CD4-positive, alpha-beta T cell treated with Interleukin-10 for 1 hour (primary cell): ENCODE measurements at places on chromosomes 2 and 18.
A peak's percentile ranks its signal among the peaks of the same experiment; 100 is the strongest.

DNA sequence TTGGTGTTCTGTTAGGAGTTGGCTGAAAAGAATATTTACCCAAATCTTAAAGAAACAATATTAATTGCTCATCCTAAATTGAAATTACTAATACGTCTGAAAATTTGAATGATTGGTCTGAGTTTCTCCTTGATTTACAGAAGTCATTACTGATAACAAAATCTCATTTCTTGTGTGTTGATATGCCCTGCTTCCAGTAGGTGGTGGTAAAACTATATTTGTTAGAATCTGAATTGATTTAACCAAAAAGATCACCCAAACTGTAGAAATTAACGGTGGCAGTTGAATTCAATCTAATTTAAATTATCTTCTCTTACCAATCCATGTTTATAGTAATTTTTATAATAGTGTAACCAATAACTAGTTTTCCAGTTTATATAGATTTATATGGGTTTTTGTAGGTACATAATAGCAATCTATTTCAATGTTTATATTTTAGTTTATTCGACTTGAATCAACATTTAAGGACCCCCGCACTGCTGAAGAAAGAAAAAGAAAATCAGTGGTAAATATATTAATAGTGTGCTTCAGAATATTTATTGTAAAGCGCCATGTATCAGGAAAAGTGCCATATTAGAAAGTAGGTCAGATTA, 38.3 kb downstream of the PAPOLG start:
- peak; percentile 53 for DNase-seq

GRCh38 chr2:154554046-154554445, 144.4 kb upstream of the KCNJ3 start:
- no peak for DNase-seq

DNA sequence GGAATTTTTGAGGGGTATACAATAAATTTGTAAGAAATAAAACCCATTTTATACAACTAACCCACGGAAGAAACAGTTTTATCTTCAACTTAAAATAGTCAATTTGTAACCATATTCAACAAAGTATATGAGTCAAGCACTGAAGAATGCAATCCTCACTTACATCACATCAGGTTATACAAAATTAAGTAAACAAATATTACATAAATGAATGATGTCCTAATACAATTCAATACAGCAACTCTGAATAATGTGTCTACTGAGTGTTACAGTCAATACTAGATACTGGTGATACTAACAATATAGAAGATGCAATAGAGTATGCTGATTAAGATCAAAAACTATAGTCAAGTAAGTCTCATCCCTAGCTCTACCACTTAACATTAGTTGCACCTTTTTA, 58.6 kb downstream of the FANCL start:
- no peak for DNase-seq

DNA sequence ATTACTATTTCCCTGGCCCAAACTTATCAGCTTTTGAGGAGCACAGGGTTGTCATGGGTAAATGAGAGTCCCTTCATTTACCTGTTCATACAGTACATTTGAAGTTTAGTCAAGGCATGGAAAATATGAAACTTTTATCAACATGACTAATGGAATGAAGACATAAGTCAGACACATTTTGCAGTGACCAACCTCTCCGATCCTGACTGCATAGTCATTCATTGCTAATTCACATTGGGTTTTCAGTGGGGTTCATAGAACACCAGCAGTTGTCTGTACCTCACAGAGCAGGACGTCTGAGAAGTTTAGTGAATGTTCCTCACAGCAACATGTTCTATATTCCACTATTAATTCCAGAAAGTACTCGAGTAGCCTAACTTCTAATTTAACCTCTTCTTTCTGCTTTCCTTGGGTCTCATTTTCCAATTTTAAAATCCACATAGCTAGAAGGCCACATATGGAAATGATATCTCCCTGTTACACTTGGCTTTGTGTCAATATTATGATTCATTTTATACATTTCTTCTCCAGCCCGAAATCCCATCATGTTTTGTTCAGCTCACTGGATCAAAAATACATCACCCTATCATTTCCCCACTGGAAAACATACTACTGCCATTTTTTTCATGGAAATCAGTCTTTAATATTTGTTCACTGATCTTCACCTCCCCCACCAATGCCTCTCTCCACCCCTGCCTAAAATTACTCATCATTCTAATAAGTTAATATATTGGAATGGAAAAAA, 65.9 kb downstream of the CDH20 start:
- DNase-seq = no peak

- no peak for DNase-seq
These were observed 54.9 kb downstream of the ANTXR1 start for GRCh38 chr2:69067866-69068265.

GRCh38 chr2:41737888-41738287, 309.9 kb upstream of the PKDCC start:
- no peak for DNase-seq

DNA sequence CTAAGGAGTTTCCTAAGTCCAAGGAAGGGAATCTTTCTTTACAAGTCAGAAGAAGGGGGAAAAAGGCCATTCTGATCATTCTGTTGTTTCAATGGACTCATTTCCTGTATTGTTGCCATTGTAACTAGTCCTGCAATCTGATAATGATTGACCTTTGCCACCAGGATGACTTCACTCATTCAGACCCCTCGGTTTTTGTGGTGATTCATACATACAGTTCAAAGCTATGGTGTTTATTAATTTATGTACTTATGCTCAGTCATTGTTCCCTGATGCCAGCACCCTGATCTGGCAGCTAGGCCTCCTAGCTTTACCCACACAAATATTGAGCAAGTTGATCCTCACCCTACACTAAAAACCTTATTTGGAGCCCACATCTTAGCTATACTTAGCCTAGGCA, 57.6 kb upstream of the ZNF519 start:
- DNase-seq = no peak

DNA sequence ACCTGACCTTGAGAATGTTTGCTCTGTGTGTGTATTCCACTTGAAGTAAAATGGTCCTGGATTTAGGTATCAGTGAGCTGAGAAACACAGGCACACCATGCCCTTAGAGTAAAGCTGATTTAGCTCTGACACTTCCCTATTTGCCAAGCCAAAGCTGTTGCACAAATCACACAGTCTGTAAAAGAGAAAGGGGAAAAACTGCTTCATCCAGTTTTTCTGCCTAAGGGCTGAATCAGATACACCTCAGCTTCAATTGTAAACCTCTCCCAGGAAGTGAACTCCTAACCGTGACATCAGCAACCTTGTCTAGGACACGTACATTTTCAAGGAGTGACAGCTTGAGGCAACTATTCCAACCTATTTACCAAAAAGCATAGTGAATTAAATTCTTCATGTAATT, 150.4 kb downstream of the NR4A2 start:
- no peak for DNase-seq

GRCh38 chr2:231708773-231709635, 679 bp downstream of the PTMA start:
- DNase-seq = peak; percentile 71

DNA sequence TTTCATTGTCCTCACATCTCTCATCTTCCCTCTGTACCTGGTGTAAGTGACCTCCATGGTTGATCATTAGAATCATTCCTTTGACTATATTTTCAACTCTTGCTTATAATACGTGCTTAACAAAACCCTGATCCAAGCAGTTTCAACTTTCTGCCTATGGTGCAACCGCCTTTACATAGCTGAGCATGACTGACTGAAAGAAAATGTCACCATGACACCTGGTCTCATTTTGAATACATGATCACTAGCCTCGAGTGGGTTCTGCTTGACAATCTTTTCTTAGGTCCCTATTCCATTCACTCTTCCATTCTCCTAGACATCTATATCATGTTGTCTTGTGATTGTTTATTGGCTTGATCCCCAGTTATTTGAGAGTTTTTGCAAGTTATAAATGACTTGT, 78.9 kb upstream of the STAM2 start:
- DNase-seq = no peak

DNA sequence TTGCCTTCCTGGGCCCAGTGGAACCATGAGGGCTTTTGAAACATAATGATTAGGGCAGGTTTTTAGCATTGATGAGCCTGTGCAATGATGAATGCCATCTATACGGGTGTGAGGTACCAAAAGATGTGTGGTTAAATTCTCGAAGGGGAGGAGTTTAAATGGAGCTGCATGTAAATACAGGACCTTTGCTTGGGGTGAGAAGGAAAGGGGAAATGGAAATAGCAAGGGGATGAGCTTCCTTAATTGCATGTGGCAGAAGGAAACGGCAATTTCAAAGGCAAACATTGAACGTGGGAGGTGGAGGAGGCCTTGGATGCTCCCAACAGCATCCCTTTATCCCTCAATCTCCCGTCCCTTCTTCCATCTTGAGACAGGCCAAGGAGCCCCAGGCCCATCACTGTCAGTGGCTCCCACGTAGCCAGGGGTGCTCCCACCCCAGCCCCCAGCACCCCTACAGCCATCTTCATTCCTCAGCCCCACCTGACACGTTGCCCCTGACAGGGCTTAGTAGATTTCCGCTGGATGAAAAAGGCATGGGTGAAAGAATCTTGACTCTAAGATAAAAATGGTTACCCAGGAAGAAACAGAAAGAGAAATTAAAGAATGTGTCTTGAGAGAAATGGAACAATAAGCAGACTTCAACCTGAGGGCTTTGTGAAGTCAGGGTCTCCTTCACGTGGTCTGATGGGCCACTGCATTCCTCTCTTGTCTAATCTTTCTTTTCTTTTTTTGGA, 32.5 kb downstream of the INPP5D start:
- no peak for DNase-seq

DNA sequence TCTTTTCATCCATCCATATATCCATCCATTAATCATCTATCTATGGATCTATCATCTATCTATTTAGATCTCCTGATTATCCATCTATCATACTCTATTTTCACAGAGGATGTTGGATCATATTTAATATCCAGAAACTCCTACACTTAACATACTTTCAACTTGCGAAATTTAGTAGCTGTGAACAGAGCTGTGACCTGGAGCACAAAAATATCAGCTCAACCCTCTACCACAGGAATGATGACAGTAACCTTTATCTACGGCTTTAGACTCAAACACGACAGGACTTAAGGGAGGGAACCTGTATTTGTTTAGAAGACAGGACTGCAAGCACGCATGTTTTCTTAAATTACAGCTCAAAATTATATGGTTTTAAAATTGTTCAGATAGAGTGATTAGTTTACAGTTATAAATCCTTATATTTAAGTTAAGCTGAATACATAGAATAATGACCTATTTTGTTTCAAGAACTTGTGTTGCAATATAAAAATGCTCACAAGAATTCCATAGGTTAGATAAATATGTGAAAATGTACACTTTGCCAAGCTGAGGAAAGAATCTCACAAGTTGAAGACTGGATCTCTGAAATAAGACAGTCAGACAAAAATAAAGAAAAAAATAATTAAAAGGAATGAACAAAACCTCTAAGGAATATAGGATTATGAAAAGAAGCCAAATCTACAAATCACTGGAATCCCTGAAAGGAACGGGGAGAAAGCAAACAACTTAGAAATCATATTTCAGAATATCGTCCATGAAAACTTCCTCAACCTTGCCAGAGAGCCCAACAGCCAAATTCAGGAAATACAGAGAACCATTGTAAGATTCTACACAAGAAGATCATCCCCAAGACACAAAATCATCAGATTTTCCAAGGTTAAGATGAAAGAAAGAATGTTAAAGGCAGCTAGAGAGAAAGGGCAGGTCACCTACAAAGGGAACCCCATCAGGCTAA, 142.0 kb downstream of the COL6A3 start:
- DNase-seq = no peak

DNA sequence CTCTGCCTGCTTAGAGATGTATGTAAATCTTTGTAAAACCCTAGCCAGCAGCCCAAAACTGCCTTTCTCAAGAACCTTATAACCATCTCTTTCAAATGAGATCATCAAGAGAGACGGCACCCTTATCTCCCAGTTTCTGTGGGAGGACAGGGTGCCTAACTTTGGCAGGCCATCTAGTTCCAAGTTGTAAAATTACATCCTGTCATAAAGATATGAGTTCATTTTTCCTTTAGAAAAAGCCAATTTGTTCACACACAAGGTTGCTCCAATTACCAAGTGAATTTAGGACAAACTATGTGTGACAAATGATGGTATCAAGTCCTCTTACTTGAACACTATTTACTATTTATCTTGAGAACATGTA, 65.3 kb downstream of the MEMO1 start:
- DNase-seq = no peak

- no peak for DNase-seq
These were observed 32.8 kb upstream of the TMEM178A start for GRCh38 chr2:39632876-39633275.

DNA sequence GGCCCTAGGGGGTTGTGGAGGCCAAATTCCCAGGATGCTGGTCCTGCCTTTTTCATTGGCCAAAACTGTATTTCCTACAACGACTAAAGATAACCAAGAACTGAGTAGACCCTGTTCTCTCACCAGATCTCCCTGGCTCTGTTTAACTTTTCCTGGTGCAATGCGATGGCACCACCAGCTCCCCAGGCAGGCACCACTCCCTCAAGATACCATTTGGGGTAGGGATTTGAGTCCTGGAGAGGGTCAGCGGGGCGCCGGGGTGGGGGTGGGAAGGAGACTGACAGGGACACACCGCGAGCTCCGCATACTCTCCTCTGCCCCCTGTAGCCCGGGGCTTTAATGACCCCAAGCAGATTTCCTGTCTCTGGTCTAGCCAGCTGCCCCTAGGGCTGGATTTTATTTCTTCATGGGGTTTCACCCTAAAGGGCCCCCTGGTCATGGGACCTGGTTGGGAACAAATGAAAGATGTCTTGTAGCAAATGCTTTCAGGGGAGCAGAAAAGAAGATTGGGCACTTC, 7.3 kb downstream of the SIX2 start:
- no peak for DNase-seq

DNA sequence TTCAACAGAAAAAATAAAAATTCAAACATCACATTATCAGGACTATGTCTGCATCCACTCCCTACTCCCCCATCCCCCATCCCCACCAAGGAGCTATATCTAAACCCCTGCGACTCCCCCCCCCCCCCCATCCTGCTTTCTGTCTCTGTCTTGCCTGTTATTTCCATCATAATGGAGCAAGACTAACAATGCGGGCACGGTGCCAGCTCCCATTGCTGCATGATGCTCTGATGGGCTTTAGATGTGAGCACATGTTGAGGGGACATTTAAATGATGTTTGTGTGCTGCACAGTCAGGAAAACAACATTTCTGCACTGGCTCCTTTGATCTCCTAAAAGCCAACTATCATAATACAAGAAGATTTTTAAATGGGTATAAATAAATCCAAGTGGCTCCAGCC, 644.2 kb upstream of the SETBP1 start:
- no peak for DNase-seq
